Renal cortex interstitium (tissue), 15 donors: ENCODE measurements at places on chromosomes 4 and X. TPM values are rescaled to one million over a fixed set of nuclear protein-coding genes. Genes with fewer than 3 reads are reported as not detected.

GRCh38 chr4:69066945-69067344, 29.3 kb upstream of the UGT2B7 start:
- DNase-seq, result no peak

DNA sequence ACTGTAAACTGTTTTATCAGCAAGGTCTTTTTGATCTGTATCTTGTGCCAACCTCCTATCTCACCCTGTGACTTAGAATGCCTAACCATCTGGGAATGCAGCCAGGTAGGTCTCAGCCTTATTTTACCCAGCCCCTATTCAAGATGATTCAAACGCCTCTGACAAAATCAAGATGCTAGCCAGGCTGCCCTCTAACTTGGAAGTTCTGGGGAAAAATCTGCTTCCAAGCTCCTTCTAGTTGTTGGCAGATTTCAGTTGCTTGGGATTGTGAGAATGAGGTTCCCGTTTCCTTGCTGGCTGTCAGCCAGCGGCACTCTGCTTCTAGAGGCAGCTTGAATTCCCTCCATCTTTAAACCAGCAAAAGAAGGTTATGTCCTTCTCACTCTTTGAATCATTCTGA, 34.7 kb downstream of the LUZP4 start:
- DNase-seq, result no peak

DNA sequence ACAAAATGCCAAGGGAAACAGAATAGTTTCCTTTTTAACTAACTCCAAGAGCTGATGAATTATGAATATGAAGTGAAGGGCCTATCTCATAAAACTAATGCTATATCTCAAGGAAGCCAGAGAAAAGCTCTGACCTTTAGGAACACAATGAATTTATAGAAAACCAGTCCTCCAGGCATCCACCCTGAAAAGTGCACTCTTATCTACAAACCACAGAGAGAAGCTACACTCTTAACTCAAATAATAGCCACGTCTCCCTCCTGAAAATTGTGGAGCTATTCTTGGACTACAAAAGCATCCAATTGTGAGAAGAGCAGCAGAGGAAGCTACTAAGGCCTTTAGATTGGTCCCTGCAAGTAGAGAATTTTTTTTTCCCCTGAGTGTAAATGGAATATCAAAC, 253.9 kb downstream of the IL15 start:
- DNase-seq, result no peak

DNA sequence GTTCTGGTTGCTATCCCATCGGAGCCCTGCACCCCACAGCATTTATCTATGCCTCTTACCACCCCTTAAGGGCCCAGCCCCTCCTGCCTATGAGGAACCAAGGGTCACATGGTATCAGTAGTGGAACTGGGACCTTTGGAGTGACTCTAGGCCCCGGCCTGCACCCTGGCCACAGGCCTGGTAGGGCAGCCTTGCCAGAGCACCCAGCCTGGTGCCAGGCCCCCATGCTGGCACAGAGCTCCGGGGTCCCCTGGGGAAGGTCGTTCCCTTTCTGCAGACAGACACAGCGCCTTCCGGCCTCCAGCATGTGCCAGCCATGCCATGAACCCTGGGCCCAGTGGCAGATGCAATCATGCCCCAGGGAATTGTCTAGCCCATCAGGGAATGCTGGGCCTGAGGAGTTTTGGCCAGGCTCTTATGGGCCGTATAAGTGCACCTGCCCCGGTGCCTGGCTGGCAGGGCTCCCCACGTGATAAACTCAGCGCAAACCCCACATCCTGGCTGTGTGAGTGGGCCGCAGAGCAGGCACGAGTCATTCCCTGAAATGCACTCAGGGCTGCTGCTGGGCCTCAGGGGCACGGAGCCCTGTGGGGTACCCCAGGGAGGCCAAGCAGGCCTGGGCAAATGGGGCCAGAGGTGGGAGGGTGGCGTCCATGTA, 19.8 kb upstream of the ADD1 start:
- no peak for DNase-seq

DNA sequence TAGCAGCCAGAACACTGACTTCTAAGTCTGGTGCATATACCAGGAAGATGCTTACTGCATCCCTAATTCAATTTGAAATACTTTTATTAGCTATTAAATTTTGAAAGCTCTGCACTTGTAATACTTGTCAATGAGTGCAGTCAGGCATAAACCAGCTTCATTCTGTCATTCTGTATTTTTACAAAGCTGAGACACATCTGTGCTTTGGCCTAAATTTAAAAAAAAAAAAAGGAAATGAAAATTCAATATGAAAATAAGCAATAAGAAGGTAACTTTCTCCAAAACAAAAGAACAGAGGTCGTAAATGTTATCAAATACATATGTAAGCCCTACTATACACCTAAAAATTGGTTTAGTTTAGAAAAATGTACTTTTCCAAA, 7.0 kb downstream of the SMIM14 start:
- DNase-seq, result no peak

- no peak for DNase-seq
Measured at GRCh38 chrX:153061732-153062131, 5.5 kb downstream of the PNMA3 start.

GRCh38 chr4:81745050-81745449, 273.3 kb upstream of the RASGEF1B start:
- no peak for DNase-seq

The SLC26A1 gene
- polyA plus RNA-seq, result 14.0 TPM

DNA sequence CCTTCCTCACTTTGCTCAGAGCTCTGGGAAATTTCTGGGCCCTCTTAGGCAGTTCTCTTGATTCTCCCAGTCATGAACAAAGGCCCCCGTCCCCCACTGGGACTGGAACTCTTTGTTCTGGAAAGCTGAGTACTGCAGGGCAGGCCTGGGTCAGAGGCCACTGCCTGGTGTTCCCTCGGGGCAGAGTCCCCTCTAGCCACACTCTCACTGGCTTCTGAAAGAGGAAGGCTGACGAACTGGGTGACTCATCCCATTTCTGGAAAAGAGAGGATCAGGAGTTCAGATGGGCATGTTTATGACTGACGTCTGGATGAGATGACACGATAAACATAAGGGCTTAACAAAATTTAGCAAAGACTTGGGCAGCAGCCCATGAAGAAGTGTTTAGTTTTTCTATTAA, 47.7 kb downstream of the DDX3X start:
- DNase-seq, result no peak
